ENCODE measurements at places on chromosomes 5 and 9.
A peak's percentile ranks its signal among the peaks of the same experiment; 100 is the strongest.

- no peak for DNase-seq
Observed at GRCh38 chr5:96143450-96143849, 181.8 kb upstream of the ELL2 start.

GRCh38 chr9:115295734-115296133 is 177.8 kb upstream of the TNC start:
- no peak for DNase-seq

- DNase-seq, result no peak
Observed at GRCh38 chr5:125794922-125795321, 628.3 kb upstream of the GRAMD2B start.

DNA sequence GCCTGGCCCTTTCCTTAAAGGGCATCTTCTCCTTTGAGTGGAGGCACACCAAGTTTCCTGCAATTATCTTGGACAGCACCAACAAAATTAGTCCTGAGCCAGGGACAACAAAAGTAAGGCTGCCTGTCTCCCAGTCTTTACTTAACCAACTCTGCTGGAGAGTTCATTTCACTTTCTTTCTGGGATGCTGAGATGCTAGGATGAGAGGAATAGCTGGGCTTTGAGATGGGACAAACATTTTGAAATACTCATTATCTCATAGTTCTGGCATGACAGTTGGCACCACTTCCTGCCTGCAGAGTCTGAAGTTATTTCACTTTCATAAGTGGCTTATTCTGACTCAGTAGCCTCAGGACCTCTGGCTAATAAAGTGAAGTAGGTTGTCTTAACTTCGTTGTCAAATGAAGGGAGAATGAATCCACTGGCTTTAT is 157.0 kb downstream of the C9orf152 start:
- DNase-seq, result peak; percentile 96

DNA sequence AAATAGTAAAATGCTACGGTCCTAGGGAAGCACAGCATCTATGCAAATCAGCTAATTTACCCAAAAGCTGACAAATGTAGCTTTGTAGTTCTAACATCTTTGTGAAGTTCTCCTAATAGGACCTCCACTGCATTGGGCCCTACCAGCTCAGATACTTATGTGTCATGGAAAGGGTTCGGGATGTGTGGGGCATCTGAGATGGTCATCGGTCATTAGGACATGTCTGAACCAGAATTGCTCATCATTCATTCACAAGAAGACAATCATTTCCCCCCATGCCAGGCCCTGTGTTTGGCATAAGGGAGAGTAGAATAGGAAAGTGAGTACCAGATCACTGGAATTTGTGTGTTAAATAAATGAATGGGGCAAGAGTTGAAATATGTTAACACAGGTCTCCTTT is 35.7 kb downstream of the PWWP2A start:
- peak; percentile 81 for DNase-seq

DNA sequence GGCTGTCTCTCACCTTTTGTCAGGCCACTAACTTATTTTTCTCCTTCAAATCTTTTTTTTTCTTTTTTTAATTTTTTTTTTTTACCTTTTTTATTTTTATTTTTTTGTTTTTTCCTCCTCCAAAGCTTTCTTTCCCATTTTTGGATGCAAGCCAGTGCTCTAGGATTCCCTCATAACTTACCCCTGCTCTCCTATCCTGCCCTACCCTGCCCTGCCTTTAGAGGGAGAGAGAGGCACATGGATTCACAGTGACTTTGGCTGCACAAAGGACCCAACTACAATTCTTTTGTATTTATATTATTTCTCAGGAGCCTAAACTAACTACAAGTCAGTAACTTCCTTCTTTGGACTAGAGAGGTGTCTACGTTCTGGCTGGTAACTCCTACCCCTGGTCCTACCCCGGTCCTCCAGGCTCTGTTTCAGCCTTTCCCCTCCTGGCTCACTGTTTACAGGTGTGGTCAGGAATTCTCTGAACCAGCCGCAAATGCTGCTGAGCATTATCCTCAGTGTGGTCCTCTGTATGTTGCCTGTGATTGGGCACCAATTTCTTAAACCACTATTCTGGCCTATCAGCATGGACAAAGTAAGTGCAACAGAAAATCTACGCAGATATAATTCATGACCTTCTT is 8.4 kb upstream of the RUSC2 start:
- peak; percentile 41 for DNase-seq

DNA sequence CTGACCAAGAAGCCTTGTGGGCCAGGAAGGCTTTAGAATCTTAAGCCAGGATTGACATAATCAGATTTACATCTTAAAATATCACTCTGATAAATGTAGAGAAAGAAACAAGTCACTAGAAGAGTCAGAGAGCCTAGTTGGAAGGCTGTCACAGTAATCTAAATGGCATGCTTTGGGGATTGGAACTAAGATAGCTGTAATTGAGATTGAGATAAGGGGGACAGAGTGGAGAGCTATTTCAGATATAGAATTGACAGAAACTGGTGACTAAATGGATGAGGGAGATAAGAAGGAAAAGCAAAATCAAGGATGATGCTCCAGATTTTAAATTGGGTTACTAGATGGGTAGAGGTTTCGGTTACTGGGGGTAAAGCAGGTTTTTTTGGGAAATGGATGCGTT is 100.5 kb downstream of the XRCC4 start:
- DNase-seq, result no peak

GRCh38 chr5:124844371-124844920 is 98.0 kb upstream of the ZNF608 start:
- no peak for DNase-seq

DNA sequence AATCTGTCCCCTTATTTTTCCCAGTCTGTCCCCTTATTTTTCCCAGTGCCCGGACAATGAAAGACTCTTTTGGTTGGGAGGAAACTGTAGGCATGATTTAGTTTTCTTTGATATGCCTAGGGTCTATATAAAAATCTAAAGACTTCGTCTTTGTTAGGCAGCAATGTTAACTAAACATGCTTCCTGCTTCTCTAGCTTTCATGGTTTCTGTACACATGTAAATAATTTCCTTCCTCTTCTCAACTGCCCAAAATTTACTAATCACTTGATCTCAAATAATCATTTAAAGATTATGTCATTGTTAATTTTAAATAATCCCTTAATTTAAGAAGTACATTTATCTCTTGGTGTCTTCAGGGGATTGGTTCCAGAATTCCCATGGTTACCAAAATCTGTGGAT is 47.8 kb upstream of the RAPGEF6 start:
- DNase-seq, result no peak

DNA sequence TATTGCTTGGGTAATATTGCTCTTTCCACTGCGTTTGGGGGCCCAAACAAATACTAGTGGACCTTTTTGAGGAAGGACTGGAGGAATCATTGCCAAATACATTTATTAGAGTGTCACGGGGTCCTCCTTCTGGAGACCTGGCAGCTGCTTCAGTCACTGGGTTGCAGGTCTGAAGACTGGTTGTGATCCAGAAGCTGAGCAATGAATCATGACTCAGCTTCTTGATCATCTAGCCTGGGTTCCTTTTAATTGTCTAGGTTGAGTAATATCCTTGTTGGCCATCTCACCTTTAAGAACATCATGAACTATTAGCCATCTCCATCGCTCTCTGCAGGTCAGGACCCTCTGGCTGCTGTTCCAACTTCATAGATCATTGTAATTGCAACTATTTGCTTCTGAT is 15.4 kb upstream of the UBAP1 start:
- DNase-seq, result no peak

Measured in RCC 7860 (cell line).